Posterior vena cava (tissue), 2 donors: ENCODE measurements at places on chromosomes 12 and 14.

- no peak for DNase-seq
These were observed 16.9 kb upstream of the AICDA start for GRCh38 chr12:8629486-8630033.

GRCh38 chr12:122882908-122883558 lies 12.9 kb downstream of the VPS37B start:
- DNase-seq, result no peak

GRCh38 chr12:16588812-16589211 lies 17.1 kb downstream of the LMO3 start:
- no peak for DNase-seq

- DNase-seq, result no peak
These were observed 134.3 kb upstream of the DCN start for GRCh38 chr12:91316907-91317269.

DNA sequence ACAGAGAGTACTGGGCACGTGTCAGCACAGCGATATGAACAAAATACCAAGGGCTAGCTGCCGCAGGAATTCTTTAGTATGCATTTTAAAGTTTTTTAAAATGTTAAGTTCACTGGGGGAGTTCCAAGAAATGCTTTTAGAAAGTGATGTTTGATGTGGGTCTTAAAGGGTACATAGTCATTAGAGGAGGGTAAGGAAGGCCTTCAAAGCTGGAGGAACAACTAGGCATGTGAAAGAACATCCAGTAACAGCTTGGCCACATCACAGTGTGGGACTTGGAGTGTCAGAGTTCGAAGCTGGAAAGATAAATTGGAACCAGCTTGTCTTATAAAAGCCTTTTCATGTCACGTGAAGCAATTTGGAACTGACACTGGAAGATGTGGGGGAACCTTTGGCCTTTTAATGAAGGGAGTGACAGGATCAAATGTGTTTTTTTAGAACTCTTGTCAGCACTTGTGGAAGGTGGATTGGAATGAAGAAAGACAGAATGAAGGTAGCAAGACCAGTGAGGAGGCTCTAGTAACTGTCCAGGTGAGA lies 57.7 kb downstream of the WDR20 start:
- no peak for DNase-seq

DNA sequence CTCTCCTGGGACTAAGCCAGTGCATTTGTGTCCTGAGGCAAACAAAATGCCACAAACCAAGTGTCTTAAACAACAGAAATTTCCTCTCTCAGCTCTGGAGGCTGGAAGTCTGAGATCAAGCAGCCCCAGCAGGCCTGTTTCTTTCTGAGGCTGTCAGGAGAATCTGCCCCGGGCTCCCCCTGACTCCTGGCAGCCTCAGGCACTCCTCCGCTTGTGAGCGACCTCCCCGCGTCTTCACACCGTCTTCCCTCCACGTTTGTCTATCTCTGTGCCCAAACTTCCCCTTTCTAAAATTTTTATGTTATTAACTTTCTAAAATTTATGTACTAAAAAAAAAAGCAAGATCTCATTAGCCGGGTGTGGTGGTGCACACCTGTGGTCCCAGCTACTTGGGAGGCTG lies 59.7 kb downstream of the RIMBP2 start:
- peak; percentile 56 for DNase-seq

GRCh38 chr14:55780156-55780946 lies 200.3 kb downstream of the KTN1 start:
- DNase-seq, result no peak

DNA sequence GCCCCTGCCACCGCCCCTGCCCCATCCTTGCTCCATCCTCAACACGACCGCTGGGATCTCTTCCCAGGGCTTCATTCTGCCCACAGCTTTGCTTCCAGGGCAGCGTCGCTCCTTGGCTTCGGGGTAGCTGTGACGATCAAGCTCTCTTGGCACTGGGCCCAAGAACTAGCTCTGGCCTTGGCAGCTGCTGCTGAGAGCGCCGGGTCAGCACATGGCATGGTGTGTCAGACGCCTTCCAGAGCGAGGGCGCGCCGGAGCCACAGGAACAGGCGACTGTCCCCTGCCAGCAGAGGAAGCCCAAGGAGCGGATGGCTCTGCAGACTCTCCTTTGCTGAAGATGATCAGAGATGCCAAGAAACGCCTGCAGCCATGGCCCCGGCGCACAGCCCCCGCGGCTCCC lies 15.9 kb downstream of the RAB35 start:
- DNase-seq, result peak; percentile 93

DNA sequence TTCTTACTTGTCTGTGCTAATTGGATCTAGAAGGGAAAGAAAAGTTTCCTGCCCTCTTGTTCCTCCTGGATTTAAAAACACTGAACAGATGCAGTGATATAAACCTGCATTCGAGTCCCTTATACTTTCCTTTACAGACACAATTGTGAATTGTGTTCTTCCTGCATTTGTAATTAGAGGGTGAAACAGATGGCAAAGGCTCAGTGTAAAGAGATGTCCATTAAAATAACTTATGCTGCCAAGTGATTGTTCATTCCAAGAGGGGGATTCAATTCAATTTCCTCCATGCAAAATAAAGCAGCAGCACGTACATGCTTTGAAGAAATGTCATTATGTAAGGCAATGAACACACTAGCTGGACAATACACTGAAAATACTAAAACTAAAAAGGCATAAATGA lies 248.3 kb upstream of the LRIG3 start:
- DNase-seq, result no peak

DNA sequence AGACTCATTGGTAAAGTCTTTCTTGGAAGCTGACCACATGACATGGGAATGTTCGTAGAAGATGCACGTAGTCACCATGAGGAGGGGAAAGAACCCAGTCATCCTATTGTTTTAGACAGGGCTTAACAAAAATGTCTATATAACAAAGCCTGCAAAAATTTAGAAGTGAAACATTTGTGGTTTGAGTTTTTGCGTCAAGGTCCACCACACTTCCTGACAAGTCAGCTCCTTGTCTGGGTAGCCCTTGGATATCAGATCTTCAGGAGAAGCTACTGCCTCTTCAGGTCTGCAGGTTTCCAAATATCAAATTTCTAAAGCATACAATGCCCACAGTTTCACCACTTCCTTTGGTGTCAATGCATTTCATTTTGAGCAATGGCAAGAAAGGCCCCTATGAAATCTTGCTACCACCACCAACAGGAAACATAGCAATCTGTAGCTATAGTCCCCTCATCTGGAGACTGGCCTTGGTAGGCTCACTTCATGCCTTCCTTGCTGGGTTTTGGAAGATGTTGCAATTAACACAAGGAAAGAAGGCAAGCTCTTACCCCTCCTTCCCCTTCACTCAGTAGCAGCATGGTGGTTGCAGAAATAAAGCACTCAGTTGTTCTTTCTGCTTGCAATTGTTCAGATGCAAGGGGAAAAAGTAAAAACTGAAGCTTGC lies 235.2 kb downstream of the PCNX1 start:
- no peak for DNase-seq

DNA sequence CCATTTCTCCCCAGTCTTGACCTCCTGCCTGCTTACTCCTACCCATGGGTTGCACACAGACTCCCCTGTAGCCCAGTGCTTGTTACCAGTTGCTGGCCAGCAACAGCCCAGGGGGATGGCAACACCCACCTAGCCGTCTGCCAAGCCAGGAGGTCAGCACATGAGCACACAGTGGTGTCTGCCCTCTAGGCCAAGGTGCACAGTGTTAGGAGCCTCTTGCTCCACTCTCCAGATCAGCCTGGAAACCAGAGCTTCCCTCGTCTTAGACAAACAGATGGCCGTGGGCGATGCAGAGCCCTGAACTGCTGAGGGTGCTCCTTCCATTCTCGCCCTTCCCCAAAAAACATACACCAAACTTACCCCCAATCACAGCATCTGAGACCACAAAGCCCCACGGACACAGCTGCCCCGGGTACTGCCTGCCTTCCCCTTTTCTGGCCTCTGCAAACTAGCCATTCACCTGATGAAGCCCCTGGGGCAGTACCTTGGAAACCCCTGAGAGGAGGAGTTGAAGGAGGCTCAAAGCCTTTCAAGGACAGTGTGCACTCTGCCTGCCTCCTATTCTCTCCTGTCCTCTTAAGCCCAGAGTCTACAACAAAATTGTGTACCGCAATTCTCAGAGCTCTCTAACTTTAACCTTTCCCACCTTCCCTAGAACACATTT lies 1.0 kb upstream of the GPD1 start:
- DNase-seq, result peak; percentile 47

- no peak for DNase-seq
These were observed 301.5 kb upstream of the ATP2B1 start for GRCh38 chr12:90010089-90010488.

- no peak for DNase-seq
These were observed 9.3 kb downstream of the CD163L1 start for GRCh38 chr12:7434670-7435069.

- no peak for DNase-seq
These were observed 70.3 kb downstream of the RIMBP2 start for GRCh38 chr12:130645751-130646150.

DNA sequence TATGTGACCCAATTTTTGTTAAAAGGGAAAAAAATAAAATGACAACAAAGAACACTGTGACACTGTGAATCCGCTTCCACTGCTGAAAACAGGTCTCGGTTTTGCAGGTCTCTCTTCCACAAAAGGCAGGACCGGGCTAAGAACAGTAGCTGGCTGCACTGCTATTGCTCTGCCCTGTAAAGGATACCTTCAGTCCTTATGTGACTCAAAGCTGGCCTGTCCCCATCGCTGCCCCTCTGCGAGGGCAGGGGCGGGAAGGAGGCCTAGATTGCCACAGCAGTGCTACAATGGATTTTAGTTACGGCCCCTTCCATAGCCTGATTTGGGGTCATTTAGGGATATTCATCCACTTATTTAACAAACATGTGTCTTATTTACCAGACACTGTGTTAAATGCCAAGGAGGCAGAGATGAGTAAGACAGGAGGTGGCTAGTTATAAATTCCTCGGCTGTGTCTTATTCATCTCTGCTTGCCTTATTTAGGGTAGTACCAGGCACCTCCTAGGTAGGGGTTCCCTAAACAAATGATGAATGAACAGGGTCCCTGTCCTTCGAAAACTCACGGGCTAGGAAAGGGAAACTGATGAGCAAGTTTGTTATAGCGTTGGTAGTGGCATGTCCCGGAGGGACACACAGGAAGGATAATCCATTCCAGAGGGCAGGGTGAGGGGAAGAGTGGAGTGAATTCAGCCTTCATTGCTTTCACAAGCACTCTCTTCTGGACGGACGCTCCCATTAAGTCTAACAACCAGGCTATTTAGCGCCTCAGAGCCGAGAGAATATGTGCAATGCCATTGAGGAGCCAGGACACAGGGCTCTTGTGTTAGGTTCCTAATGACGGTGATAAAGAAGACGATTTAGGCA lies 73.3 kb downstream of the EID3 start:
- DNase-seq, result no peak

- no peak for DNase-seq
These were observed 1027.4 kb downstream of the FSCB start for GRCh38 chr14:43479596-43480195.

GRCh38 chr14:99245564-99246511 lies 26.2 kb downstream of the BCL11B start:
- DNase-seq, result no peak

DNA sequence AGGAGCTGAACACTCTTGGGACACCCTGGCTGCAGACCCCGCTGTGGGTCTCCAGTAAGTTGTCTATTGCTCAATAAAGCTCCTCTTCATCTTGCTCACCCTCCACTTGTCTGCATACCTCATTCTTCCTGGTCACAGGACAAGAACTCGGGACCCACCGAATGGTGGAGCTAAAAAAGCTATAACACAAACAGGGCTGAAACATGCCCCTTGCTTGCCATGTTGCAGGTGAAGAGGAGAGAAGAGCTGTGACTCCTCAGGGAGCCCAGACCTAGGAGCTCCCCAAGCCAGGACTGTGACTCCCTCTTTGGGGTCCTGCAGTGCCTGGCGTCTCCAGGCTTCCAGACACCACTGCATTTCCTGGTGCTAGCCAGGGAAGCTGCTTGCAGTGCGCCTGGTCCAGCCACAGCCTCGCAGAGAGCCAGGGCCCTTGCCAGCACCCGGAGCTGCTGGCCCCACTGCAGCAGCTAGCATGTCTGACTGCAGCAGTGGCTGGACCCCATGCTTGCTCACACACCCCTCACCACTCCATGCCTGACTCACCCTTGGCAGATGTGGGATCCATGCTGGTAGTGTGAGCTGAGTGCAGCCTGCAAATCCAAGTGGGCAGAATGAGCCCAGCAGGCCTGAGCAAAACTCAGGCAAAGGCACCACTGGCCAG lies 37.1 kb upstream of the OR5AU1 start:
- peak; percentile 63 for DNase-seq

DNA sequence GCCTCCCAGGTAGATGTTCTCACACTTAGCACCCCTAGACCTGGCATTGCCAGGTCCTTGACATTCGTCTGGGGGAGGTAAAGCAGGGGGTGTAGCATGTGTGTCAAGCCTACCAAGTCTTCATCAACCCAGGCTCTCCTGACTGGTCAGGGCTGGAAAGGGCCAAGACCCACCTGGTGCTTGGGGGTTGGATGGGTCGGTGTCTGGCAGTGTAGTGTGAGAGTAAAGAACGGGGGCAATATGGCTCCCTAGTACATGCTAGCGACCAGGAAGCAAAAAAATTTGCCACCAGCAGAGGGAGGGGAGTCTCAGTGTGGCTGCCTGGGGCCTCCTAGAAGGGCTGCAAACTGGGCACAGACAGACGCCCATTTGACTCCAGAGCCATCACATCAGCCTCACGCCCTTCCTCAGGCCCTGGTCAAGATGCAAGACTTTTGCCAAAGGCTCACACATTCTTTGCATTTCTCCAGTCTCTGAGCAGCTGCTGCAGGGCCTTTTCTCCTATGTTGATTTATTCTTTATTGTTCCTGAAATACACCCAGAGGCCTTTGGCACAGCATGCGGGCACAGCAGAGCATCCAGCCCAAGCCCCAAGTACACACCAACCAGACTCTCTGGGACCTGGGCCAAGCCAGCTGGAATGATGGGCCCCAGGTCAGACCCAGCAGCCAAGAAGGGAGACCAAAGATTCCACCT lies 38.3 kb upstream of the PNMA1 start:
- DNase-seq, result no peak

- DNase-seq, result no peak
These were observed 195.4 kb upstream of the ARHGAP5 start for GRCh38 chr14:31881531-31882310.

- no peak for DNase-seq
These were observed 12.0 kb upstream of the TMTC1 start for GRCh38 chr12:29795715-29796114.

DNA sequence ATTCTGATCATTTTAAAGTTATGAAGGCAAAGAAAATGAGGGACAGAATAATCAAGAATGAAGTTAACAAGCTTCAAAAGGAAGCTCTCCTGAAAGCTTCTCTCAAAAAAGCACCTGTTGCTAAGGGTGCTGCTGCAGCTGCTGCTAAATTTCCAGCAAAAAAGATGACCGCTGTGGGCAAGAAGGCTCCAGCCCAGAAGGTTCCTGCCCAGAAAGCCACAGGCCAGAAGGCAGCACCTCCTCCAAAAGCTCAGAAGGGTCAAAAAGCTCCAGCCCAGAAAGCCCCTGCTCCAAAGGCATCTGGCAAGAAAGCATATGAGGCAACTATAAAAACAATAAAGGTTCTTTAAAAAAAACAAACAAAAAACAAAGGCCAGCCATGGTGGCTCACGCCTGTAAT lies 52.7 kb upstream of the NR2C1 start:
- no peak for DNase-seq

DNA sequence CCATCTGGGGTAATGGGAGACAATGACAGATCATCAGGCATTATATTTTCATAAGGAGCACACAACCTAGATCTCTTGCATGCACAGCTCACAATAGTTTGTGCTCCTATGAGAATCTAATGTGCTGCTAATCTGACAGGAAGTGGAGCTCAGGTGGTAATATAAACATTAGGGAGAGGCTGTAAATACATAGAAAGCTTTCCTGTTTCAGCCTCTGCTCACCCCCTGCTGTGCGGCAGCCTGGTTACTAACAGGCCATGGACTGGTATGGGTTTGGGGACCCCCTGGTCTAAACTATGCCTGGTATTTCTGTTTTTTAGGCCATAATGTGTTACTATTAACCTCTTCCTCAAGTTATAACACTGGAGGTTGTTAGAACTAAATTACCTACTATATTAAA lies 1373.7 kb downstream of the LRFN5 start:
- no peak for DNase-seq
